ENCODE measurements at places on chromosomes 3 and 15. TPM values are rescaled to one million over a fixed set of nuclear protein-coding genes. Genes with fewer than 3 reads are reported as not detected.

GRCh38 chr15:65645392-65645791 is 23.7 kb downstream of the SLC24A1 start:
- DNase-seq: no peak

RBPMS2 gene
- polyA plus RNA-seq: not detected

GRCh38 chr3:55966566-55966965 is 479.5 kb upstream of the WNT5A start:
- DNase-seq: no peak

USP50 gene
- polyA plus RNA-seq: not detected

LDHAL6B gene
- not detected for polyA plus RNA-seq

TP63 gene
- polyA plus RNA-seq: 0.10 TPM

- no peak for DNase-seq
Observed at GRCh38 chr15:68379759-68380290, 52.1 kb downstream of the ITGA11 start.

SCAMP2 gene
- 152 TPM for polyA plus RNA-seq

DNA sequence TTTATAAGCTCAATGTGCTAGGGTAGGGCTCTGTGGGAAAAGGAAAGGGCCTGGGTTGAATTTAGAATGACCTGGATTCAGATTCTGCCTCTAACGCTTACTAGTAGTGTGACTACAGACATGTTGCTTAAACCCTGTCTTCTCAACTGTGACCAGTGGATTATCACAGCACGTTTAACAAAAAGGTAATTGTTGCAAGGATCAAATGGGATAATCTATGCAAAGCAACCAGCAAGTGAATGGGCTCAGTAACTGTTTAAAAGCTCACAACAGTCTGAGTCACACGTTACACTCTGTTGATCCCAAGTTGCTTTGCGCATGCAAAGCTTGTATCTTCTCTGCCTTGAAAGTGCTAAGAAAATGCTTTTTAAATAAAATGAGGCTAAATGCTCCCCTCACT is 236.5 kb downstream of the IL20RB start:
- DNase-seq: no peak

DNA sequence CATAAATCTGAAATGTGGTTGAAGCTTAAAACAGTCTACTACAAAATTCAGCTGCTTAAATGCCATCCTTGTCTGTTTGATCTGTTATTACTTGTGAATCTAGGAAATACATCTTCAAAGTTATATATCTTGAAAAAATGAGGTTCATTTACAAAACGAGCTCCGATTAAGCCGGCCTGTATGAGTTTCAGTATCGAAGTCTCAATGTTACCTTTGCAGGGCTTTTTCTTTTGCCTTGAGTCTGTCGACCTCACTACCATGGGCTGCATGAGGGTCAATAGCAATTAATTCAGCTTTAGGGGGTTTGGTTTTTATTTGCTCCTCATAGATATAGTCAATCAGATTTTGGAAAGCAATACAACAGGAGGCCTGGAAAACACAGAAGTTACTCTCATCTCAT is 23.2 kb downstream of the ERICH6 start:
- no peak for DNase-seq

GRCh38 chr15:41985236-41986160 is 13.1 kb upstream of the EHD4 start:
- DNase-seq: no peak

DNA sequence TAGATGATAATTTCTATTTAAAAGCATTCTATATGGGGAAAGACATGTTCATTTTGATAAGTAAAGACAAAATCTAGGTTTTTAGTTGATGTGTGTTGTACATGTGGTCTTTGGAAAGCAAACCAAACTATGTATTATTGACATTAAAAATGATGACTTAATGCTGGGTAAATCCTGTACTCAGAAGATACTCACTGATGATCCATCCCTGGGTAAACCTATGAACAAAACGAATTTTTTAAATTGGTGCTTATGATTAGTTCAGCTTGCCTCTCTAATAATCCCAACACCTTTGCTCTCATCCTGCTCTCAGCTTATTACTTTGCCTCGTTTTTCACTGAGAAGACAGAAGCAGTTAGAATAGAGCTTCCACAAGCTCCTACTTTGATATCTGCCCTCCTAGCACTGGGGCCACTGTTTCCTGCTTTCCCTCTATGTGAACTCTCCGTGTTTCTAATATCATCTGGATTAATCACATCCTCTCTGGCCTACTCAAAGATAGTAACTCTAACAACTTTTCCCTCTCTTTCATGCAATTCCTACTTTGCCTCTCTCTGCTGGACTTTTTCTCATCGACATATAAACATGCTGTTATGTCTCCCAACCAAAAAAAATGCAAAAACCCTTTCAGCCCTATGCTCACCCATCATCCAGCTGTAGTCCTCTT is 29.3 kb downstream of the RARRES1 start:
- no peak for DNase-seq

PAQR9 gene
- not detected for polyA plus RNA-seq

CLDN16 gene
- not detected for polyA plus RNA-seq

DNA sequence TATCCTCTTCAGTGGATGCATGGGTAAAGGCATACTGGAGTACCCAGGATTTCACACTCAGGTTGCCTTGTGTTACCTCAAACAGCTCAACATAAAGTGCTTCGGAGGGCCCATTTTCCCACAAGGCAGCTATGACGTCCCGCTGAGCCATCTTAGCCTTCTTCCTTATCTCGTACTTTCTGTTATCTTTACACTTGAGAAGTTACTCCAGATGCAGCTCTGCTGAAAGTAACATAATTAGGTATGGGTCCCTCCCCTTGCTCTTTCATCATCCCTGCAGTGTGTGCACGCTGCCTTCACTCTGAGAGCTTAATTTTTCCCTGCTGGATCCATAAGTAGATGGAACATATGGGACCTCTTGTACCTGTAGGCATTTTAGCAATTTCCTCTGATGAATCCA is 410.3 kb downstream of the AGBL1 start:
- no peak for DNase-seq

GOLGA8N gene
- polyA plus RNA-seq: not detected

DNA sequence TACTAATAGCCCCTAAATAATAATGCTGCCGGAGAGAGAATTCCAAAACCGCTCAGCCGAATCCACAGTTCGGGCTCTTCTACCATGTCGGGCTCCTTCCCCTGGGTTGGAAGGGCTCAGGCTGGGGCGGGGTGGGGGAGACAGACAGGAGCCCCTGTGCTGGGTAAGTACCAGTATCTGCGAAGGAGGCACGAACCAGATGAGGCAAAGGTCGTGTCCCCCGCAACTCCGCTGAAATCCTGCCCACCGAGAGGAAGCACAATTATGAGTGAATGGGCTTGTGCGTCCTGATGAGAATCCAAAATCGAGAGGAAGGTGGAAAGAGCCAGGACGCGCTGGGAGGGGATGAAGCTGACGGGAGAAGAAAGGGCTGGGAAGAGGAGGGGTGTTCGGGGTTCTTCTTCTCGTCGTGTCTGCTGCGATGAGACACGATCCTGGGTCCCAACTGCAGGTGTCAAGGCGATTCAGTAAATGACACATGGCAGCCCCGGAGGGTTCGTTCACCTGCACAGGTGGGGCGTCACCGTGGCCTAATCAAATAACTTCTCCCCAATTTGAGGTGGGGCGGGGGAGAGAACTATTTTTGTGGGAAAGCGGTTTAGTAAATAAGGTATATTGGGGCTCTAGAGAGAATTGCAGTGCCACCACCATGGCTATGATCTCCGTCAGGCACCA is 707 bp upstream of the FAM81A start:
- no peak for DNase-seq

- no peak for DNase-seq
Observed at GRCh38 chr15:74709892-74710291, 14.1 kb upstream of the EDC3 start.

FBXO40 gene
- polyA plus RNA-seq: not detected

DNA sequence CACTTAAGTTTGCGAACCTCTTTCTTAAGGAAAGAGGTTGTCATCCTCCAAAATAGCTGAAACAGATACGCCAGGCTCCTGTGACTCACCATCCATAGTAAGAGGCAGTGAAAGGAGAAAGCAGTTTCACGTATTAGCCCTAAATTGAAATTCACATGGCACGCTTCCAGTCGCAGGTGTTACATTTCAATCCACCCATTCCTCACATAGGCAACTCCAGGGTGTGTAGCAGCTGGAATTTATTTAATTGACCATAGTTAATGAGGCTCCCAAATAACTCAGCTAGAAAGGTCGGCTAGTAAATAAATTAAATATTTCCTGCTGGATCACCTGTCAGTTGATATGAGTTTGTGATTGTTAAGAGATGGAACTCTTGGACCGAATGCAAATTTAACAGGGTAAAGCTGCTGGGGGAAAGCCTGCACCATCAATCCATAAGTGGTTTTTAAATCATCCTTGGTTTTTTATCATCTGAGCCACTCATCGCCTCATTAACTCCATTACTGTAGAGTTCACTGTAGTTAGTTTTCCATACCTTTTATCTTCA is 19.6 kb downstream of the NSUN3 start:
- DNase-seq: no peak

GRCh38 chr3:155835341-155836071 is 18.7 kb downstream of the SLC33A1 start:
- DNase-seq: no peak

DNA sequence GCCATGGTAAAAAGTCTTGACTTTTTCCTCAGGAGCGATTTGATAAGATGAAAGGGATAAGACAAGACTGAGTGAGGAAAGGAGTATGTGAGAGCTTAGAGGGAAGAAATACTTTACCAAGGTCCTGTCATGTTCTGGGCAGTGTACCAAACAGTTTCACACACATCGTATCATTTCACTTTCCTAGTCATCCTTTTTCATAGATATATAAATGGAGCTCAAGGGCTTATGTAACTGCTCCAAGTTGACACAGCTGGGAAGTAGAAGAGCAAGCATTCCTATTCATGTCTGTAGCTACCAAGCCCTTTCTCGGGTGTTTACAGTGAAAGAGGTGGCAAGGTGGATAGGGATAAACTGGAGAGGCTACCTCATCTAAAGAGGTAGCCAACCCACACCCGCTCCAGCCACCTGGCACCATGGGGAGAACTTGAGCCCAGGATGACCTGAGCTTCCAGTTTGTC is 57.4 kb downstream of the MRPS25 start:
- no peak for DNase-seq

DNA sequence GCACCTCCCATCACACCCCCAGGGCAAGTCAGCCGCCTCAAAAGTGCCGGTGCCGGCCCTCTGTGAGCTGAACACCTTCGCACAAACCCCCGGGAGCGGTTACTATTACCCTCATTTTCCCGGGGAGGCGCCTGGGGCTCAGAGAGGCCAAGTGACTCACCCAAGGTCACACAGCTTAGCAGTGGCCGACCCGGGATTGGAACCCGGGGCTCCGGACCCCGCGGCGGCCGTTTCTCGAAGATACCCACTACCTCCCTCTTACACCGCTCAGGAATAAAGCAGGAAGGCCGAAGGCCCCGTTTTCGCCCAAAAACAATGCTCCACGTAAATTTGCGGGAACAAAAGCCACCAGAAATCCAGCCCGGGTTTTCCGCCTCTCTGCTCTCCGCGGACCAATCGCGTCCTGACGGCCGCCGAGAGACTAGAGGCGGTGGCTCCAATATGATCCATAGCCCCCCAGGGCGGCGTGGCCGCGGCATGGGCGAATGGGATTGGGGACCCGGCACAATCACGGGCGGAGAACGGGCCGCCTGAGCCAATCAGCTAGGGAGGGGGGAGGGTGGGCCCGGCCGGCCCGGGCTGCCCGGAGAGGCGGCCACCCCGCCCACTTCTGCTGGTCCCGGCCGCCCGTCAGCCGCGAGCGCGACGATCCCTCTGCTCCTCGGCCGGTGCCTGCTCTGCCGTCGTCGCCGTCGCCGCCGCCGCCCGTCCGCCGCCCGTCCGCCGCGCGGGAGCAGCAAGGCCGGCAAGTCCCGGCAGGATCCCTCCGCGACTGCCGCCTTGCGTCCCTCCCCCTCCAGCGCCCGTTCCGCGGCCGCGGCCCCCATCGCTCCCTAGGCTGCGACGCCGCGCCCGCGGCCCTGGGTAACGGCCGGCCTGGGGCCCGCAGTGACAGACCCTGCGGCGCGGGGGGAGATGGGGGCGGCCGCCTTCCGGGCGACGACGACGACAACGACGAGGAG is 177.0 kb downstream of the OR4M2 start:
- no peak for DNase-seq

- DNase-seq: peak; percentile 90
Observed at GRCh38 chr3:18758047-18758704, 333.0 kb upstream of the SATB1 start.

DNA sequence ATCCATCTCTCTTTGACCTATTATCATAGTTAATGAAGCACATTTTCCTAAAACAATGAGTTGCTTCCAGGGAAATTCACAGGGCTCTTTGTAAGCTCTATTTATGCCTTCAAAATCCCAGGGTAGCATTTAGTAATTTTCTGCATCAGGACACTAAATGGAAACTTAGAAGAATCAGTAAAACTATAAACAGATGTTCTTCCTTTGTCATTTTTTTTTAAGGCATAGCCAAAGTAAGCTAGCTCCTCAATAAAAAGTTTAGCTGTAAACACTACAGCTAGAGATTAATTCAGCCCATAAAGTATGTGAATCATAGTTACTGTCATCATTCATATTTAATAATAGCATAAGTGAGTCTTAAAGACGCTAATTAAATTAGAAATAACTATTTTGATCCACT is 79.3 kb downstream of the RPL22L1 start:
- DNase-seq: no peak

TEX9 gene
- polyA plus RNA-seq: 0.92 TPM

CLEC3B gene
- not detected for polyA plus RNA-seq

DNA sequence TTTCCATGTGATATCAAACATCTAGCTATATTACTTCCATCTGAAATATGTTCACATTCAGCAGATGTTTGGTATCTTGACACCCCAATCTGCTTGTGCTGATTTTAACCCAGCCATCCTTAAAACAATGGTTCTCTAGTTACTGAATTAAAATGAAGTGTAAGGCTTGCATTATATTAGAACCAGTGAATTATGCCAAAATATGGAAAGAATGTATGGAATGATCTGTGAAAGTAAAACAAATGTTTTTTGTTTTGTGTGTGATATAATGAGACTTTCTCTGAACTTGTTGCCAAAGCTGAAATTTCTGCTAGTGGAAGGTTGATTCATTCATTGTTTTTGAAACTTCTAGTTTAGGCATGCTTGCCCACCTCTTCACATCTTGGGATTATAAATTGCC is 317.1 kb downstream of the MEX3B start:
- no peak for DNase-seq

- DNase-seq: no peak
Observed at GRCh38 chr3:61563313-61564271, 2.2 kb downstream of the PTPRG start.

Measured in CD4-positive, CD25-positive, alpha-beta regulatory T cell (primary cell).